ENCODE measurements at places on chromosomes 7 and 10.
A peak's percentile ranks its signal among the peaks of the same experiment; 100 is the strongest.

DNA sequence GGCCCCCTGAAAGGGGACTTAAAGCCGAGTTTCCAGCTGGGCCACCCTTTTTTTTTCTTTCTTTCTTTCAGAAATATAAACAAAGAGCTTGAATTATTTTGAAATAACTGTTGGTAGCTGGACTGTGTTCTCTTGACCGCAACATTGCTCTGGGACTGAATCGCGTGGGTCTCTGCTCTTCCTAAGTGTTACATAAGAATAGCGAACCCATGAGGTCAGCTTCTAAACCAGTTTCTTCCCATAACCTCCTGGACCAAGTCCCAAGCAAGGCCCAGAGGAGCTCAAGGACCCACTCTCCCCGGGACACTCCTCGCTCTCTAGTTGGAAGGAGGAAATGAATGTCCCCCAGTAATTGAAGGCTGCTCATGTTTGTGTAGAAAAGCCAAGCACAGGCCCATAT is 91.1 kb downstream of the CXCL12 start:
- DNase-seq = no peak

- DNase-seq = no peak
Measured at GRCh38 chr10:104676874-104677273, 35.8 kb downstream of the SORCS3 start.

DNA sequence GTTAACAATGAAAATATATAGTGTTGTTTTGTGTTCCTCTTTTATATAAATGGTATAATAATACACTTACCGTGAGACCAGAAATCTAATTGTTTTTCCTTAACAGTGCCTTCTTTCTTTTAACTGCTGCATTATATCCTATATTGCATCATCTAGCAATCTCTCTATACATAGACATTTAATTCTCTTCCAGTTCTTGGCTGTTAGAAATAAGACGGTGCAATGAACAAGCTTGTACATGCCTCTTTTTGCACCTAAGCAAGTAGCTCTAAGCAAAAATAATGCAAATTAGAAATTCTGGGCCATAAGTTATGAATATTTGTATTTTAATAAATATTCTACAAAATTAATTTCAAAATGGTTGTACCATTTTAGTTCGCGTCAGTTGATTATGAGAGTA is 55.9 kb upstream of the AHR start:
- DNase-seq = no peak

GRCh38 chr7:137664846-137665245 is 181.9 kb downstream of the DGKI start:
- no peak for DNase-seq

DNA sequence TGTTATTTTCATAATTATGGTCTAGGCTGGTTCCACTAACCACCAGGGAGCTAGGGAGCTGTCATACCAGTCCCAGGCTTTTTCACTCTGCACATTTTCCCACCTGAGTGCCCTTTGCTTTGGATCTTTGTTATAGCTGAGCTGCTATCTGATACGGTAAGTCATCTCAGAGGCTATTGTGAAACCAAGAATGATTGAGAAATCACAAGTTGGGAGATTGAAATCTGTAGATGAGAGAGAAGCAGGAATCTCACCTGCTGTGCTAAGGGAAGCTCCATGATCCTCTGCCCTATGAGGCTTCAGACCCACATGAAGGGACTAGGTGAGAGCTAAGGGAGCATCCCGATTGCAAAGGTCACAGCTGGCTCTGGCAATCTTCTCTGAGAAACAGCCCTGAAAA is 307.8 kb downstream of the REEP3 start:
- DNase-seq = no peak

DNA sequence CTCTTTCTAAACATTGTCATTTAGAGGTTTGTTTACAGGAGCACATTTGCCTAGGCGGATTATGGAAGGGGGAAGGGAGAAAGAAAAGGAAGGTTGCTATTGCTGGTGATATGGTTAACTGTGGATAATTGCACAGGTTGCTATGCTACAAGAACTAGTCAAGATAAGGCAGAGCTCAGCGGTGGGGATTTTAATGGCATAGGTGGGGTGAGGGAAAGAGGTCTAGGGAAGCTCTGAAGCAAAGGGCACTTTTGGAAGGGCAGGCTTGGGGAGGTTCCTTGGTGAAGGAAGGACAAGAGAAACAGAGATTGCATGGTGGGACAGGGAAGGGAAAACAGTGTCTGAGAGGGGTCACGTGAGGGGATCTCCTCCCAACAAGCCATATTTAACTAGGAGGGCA is 19.5 kb downstream of the HYAL4 start:
- DNase-seq = no peak

DNA sequence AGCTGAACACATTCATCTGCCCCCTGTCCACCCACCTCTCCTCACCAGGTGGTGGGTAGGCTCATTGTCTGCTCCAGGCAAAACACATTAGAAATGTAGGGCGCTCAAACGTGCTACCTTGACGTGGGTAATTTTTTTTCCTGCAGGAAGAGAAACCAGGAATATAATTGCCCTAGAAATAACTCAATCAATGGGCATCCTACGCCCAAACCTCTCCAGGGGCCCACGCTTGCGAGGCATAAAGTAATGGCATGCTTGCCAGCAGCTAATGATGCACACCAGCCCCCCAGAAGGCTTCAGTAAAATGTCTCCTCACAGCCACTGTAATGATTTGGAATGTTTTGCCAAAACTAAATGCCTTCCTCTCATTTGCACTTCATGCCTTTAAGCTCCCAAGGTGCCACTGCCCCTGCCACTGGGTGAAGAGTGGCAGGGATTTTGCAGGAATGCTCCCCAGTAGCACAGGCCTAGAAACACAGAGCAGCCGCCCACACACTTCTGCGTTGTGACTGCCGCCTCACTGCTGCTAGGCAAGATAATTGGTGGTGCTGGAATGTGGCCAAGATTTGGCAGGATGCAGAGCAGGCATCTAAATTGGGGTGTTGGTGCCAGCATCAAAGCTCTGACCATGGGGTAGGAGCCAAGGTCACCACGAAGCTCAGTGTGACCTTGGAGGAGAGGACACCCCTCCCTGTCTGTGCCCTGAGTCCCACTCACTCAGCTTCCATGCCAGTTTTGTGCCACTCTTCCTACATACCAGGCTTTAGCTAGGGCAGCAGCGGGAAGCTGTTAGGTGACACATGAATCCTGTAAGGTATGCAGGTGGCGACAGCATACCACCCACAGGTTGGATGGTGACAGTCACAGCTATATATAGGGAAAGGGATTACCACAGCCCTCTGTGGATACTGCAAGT is 48.7 kb upstream of the PPP1R3C start:
- DNase-seq = no peak

DNA sequence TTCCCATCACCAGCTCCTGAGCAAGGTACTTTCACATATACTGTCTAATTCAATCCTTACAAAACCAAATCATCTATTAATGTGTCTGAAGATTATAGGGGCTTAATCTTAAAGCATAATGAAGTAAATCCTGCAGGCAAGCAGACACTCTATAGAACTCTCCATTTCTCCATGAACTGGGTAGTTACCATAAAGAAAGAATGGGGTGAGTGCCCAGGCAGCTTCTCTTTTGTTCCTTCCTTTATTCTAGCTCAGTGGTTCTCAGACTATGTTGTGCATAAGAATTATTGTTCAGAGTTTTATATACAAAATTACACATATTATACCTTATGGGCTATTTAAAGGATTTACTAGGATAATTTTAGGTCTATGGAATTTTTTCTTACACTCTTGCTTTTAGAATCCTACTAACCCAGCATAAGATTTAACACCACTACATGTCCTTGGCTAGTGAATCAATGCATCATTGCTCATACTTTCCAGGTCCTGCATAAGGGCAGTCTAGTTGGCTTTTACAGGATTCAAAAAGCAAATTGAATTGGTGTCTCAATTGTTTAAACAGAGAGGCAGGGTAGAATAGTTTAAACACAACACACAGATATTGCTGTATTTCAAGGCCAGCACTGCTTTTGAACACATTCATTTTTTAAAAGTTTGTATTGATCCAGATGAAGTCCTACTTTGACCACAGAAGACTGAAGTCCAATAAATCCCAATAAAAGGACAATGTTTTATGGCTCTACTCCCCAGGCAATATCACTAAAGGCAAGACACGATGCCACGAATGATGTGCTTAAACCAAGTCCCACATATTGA is 12.9 kb downstream of the SGCE start:
- DNase-seq = no peak

DNA sequence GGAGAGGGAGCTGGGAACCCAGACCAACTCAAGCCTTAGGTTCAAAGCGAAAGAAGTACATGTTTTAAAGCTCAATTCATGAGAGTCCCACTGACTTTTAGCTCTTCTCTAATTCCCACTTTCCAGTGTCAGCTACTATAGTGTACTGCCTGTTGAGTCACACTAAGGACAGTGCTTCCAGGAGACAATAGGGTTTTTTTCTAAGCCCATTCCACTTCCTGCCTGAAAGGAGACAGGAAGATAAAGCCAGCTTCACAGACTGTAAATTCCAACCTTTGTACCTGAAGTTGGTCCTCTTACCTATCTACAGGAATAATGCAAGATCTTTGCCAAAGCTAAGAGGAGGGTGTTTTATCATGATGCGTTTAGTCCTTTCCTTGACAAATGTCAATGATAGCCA is 4.4 kb downstream of the MSRB2 start:
- DNase-seq = no peak

GRCh38 chr10:115092258-115092554 is 959 bp upstream of the ATRNL1 start:
- DNase-seq = no peak

- no peak for DNase-seq
Measured at GRCh38 chr7:83119494-83119893, 43.2 kb downstream of the PCLO start.

DNA sequence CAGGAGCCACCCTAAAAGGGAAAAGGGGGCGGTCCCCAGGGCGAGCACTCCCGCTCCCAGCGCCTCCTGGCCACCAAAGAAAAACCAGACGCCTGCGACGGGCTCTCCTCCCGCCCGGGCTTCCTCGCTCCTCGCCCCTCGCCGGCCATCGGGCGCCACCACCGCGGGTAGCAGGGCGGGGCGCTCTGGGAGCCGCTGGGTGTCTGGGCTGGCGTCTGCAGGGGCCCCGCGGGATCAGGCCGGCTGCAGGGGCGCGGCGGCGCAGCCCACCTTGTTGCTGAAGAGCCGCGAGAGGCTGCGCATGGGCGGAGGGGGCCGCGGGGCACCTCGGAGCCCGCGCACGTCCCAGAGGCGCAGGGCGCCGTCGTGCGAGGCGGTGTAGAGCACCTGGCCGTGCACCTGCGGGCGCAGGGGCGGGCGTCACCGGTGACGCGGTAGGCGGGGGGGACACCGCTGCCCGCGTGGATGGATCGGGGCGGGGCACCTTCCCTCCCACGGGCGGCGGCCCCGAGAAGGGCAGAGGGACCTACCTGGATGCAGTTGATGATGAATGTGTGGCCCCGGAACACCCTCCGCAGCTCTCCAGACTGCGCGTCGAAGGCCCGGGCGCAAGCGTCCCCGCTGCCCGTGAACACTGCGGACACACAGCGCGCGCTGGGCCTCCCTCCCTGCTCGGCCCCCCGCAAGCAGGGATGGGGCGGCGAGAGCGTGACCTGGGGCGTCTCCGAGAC is 28.3 kb downstream of the WDR86 start:
- DNase-seq = peak; percentile 85

All from naive B cell (primary cell).